ENCODE measurements at places on chromosomes 7 and 10. TPM values are rescaled to one million over a fixed set of nuclear protein-coding genes. Genes with fewer than 3 reads are reported as not detected.

Gene CARD11
- 3.9 TPM for total RNA-seq

Gene ACTL6B
- not detected for total RNA-seq

Gene DLX5
- 0.18 TPM for total RNA-seq

Gene WBP1L
- total RNA-seq: 49.4 TPM

Gene BTBD16
- 0.23 TPM for total RNA-seq

Gene TMEM236
- 0.05 TPM for total RNA-seq

Gene FGFBP3
- total RNA-seq: 3.1 TPM

Gene REPIN1
- total RNA-seq: 138 TPM

Gene TRIM73
- 7.4 TPM for total RNA-seq

Gene COPS6
- 82.4 TPM for total RNA-seq

Gene STOX1
- total RNA-seq: 0.21 TPM

Gene CLCN1
- total RNA-seq: not detected

Gene NME8
- not detected for total RNA-seq

Gene FGFR2
- total RNA-seq: 15.3 TPM

Gene SPDYE2B
- not detected for total RNA-seq

Gene SPDYE11
- total RNA-seq: 0.13 TPM

Gene BAZ1B
- 56.5 TPM for total RNA-seq

Gene CTAGE15
- total RNA-seq: 0.31 TPM

Gene SUN3
- not detected for total RNA-seq

Gene DENND2A
- 41.0 TPM for total RNA-seq

Gene GPR146
- total RNA-seq: 8.1 TPM

Gene KLF14
- total RNA-seq: not detected

Gene AKR1C4
- not detected for total RNA-seq

Gene BAIAP2L1
- total RNA-seq: 20.6 TPM

Gene LIPK
- not detected for total RNA-seq

Gene PRKG1
- total RNA-seq: 10.7 TPM

Gene KCP
- total RNA-seq: 4.3 TPM

Gene PAPOLB
- total RNA-seq: 0.10 TPM

Gene HEPACAM2
- not detected for total RNA-seq

Gene TECPR1
- total RNA-seq: 129 TPM

Gene DHX32
- 54.0 TPM for total RNA-seq

Gene FAM13C
- total RNA-seq: 57.9 TPM

Gene PDZD7
- 0.54 TPM for total RNA-seq

Gene ZC3HAV1L
- total RNA-seq: 12.4 TPM

Gene PNLIP
- not detected for total RNA-seq

Gene SGCE
- 37.7 TPM for total RNA-seq

Gene TEX36
- total RNA-seq: not detected

Gene TUBAL3
- not detected for total RNA-seq

Gene ADARB2
- 54.9 TPM for total RNA-seq

Gene EIF5AL1
- total RNA-seq: 0.59 TPM

Gene RBP4
- total RNA-seq: not detected

Gene ASZ1
- not detected for total RNA-seq

Gene CFAP46
- total RNA-seq: 0.95 TPM

Gene NUTM2E
- total RNA-seq: 0.46 TPM

Gene ABCB1
- total RNA-seq: 1.0 TPM

Gene ITPRID1
- not detected for total RNA-seq

Gene CCDC172
- not detected for total RNA-seq

Gene HOXA9
- 0.80 TPM for total RNA-seq

Gene ZNRF2
- 9.5 TPM for total RNA-seq

Gene FGL2
- not detected for total RNA-seq

Gene AGR2
- total RNA-seq: not detected

Gene CUZD1
- 0.54 TPM for total RNA-seq

Gene ZNF467
- 64.2 TPM for total RNA-seq

Gene TMEM26
- 0.15 TPM for total RNA-seq

Gene SPAM1
- not detected for total RNA-seq

Gene PGAM1
- total RNA-seq: 291 TPM

Gene TAS2R38
- total RNA-seq: not detected

Gene HOXA4
- 0.31 TPM for total RNA-seq
